ENCODE measurements at places on chromosomes 3 and 15.

DNA sequence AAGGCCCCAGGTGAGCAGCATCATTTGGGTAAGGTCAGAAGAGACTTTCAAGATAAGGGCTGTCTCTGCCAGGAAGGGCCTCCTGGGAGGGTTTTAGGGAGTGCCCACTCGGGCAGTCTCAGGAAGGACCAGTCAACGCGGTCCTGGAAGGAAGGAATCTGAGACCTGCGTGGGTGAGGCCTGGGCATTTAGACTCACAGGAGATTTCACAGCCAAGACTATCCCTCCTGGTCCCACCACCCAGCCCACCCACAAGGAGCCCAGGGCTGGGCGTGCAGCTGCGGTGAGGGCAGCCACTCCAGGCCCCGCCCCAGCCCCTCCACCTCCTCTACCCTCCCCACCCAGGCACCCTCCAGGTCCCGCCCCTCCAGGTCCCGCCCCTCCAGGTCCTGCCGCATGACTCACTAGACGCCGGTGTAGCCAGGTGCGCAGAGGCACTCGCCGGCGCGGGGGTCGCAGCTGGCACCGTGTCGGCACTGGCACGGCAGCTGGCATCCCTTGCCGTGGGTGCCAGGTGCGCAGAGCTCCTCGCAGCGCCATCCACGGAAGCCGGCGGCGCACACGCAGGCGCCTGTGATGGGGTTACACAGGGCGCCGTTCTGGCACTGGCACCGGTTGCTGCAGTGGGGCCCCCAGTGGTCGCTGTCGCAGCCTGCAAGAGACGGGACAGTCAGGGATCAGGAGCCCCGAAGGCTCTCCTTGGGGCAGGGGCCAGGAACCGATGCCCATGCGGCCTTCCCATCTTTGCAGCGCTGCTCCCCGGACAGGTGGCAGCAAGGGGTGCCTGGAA lies 112.7 kb downstream of the RAB11A start:
- peak; percentile 56 for DNase-seq

GRCh38 chr3:112056451-112056929 lies 22.0 kb downstream of the TMPRSS7 start:
- DNase-seq = peak; percentile 32

DNA sequence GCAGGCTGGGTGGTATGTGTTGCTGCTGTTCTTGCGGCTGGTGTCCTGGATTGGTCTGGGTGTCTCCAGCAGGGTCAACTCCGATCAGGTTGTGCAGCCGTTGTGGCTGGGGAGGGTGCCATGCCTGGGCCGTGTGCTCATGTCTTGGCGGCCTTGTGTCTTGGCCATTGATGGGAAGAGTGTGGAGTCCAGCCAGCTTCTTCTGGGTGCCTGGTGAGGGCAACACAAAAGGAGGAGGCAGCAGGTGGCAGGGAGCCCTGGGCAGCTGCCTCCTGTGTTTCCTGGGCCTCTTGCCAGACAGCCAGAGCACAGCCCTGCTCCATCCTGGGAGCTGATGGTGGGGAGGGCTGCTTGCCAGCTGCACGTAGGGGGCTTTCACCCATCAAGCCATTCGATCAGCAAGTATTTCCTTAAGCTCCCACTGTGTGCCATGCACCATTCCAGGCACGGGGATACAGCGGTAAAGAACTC lies 4.3 kb downstream of the CHAC1 start:
- no peak for DNase-seq

DNA sequence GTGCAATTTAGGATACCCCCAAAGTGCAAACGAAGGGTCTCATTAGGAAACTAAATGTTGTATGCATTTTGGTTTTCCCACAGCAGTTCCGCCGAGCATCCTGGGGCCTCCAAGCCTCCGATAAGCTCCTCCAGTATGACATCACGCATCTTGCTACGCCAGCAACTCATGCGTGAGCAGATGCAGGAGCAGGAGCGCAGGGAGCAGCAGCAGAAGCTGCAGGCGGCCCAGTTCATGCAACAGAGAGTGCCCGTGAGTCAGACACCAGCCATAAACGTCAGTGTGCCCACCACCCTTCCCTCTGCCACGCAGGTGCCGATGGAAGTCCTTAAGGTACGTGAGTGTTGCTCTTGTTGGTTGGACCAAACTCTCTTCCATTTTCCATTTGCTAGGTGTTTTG lies 120.5 kb upstream of the SAMMSON start:
- no peak for DNase-seq

DNA sequence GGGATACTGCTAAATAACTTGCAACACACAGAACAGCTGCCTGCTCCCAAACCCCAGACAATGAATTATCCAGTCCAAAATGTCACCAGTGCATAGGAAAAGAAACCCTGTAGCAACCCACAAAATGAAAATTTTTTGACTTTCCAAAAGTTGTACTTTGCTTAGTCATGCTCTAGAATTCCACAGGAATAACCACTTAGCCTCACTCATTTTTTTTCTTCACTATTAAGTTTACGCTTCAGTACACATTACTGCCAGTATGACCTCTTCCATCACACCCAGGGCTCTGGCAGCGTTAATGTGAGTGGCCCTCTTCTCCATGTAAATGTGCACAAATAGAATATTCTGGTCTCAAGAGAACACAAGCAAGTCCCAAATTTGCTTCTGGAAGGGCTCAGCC lies 259.8 kb downstream of the MAGI1 start:
- no peak for DNase-seq
